Effector memory CD8-positive, alpha-beta T cell (primary cell): ENCODE measurements at places on chromosomes 6 and 20.

DNA sequence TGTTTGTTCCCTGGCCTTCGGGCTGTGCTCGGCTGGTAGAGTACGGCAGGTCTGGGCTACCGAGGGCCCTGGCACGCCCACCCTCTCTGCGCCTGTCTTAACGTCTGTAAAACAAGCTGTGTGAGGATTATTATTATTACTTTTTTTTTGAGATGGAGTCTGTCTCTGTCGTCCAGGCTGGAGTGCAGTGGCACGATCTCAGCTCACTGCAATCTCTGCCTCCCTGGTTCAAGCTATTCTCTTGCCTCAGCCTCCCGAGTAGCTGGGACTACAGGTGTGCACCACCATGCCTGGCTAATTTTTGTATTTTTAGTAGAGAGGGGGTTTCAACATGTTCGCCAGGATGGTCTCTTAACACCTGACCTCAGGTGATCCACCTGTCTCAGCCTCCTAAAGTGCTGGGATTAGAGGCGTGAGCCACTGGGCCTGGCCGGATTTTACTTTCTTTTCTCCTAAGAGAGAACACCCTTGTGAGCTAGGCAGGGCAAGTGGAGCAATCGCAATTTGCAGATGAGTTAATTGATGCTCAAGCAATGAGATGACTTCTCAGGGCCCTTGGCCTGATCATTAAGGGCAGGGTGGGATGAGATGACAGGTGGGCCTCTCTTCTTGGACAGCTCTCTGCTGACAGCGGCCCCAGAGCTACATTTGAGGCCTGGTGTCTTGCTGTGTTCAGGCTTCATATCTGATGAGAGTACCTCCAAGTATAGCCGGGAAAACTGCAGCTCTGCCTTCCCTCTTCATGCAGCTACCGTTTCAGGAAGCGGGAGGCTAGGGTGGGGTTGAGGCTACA lies 859 bp upstream of the SMIM29 start:
- H3K27me3 ChIP-seq, result no peaks in the 10 kb centered on the region
- DNase-seq, result no peak
- H3K4me3 ChIP-seq, result peak overlapping the region; percentile 93
- peaks cover 34% of the 10 kb centered on the region for H3K36me3 ChIP-seq

DNA sequence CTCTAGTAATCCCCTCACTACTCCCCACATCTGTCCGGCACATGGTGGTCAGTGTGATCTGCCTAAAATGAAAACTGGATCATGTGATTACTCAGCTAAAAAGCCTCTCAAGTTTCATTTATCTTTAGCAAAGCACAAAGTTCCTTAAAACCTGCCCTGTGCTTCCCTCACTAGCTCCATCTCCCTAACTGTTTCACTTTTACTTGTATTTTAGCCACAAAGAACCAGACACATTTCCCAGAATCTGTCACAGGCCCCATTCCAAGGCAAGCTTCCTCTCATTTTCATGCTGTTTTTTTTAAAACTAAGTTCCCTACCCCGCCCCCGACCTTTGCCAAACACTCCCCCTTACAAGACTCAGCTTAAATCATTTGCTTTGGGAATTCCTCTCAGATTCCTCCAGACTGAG lies 8.9 kb upstream of the IGF2R start:
- H3K4me3 ChIP-seq, result no peak overlapping the region
- no peak overlapping the region for H3K27ac ChIP-seq
- H3K4me1 ChIP-seq, result no peaks in the 10 kb centered on the region
- DNase-seq, result no peak
- no peaks in the 10 kb centered on the region for H3K36me3 ChIP-seq
- H3K27me3 ChIP-seq, result no peaks in the 10 kb centered on the region

- H3K36me3 ChIP-seq, result no peaks in the 10 kb centered on the region
- H3K4me1 ChIP-seq, result no peaks in the 10 kb centered on the region
- H3K27me3 ChIP-seq, result no peaks in the 10 kb centered on the region
- DNase-seq, result no peak
- H3K4me3 ChIP-seq, result no peak overlapping the region
- H3K27ac ChIP-seq, result no peak overlapping the region
Measured at GRCh38 chr6:167988945-167989841, 8.3 kb upstream of the KIF25 start.

GRCh38 chr6:137519629-137520176 lies 25.5 kb upstream of the OLIG3 start:
- H3K4me1 ChIP-seq, result no peaks in the 10 kb centered on the region
- DNase-seq, result no peak
- no peak overlapping the region for H3K27ac ChIP-seq
- H3K36me3 ChIP-seq, result no peaks in the 10 kb centered on the region

GRCh38 chr6:157264701-157265100 lies 58.6 kb downstream of the TMEM242 start:
- no peak overlapping the region for H3K27ac ChIP-seq
- no peak overlapping the region for H3K4me3 ChIP-seq
- H3K36me3 ChIP-seq, result no peaks in the 10 kb centered on the region
- no peak for DNase-seq
- peaks cover 4% of the 10 kb centered on the region for H3K27me3 ChIP-seq

DNA sequence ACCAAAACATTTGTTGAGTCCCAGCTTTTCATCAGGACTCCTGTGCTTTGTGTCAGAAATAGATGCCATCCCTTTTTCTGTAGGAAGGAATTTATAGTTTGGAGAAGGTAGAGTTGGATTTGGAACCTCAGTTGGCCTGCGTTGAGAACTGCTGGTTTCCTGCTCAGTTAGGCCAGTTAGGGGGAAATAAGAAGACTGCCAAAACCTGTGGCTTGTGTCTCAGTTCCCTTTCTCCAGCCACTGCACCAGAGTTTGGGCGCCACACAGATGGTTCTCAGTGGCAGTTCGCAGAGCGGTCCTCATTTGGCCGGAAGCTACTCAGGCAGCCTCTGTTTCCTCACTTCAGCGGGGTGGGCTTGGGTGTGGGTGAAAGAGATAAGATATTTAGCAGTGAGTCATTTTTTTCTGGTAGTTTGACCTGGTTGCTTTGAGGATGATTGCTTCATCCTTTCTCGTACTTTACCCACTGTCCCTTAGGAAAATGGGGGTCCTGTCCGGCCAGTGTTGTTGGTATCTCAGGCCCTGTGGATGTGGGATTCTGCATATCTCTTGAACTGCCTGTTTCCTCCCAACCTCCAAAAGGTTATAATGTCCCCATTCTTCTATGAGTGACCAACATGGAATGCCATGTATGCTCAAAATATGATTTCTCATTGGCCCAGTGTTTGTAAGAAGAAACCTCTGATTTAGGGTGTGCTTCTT lies 53.7 kb downstream of the JARID2 start:
- peaks cover 54% of the 10 kb centered on the region for H3K4me1 ChIP-seq

DNA sequence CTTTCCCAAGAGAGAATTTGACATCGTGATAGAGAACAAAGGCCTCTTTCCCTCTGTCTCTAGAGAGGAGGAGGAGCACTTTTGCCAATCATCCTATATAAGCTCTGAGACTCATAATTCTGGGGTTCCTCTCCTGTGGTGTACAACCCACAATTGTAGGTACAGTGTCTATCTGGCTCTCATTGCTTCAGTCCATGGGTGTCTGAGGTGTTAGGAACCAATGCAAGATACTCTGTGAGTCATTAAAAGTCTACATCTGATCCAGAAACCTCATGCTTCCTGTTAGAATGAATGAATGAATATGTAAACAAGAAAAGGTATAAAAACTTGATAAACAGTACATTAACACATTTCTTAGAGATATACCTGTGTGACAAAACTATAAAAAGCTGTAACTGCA lies 356.7 kb downstream of the QKI start:
- no peak for DNase-seq
- no peak overlapping the region for H3K4me3 ChIP-seq
- H3K27me3 ChIP-seq, result peaks cover 8% of the 10 kb centered on the region
- no peaks in the 10 kb centered on the region for H3K4me1 ChIP-seq
- no peaks in the 10 kb centered on the region for H3K36me3 ChIP-seq

- H3K4me3 ChIP-seq, result no peak overlapping the region
- DNase-seq, result no peak
- no peaks in the 10 kb centered on the region for H3K27me3 ChIP-seq
- no peak overlapping the region for H3K27ac ChIP-seq
- peaks cover 3% of the 10 kb centered on the region for H3K4me1 ChIP-seq
Measured at GRCh38 chr20:62268228-62268900, 30.0 kb downstream of the OSBPL2 start.

DNA sequence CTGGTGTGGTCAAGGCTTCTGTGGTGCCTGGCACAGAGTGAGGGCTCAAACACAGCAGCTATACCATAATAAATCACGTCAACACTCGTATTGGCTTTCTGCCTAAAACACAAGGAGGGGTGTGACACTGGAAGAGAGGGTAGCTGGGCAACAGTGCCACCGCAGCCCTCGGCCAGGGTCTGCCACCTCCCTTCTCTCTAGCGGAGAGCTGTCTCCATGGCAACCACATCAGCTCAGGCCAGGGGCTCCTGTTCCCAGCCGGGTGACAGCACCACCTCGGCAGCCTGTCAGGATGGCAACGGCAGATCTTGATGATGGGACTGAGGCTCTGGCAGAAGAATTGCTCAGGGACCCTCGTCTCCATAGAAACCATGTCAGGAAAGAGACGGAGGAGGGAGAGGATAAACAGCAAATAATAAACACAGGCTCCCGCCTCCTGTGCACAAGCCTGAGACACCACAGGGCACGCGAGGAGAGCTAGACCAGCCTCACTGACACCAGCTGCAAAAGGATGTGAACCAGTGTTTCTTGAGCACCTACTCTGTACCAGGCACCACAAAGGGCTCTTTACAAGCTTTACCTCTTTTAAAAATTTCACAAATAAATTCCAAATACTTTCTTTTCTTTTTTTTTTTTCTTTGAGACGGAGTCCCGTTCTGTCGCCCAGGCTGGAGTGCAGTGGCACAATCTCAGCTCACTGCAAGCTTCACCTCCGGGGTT lies 50.4 kb upstream of the TLDC2 start:
- no peaks in the 10 kb centered on the region for H3K36me3 ChIP-seq
- DNase-seq, result no peak

GRCh38 chr20:46832555-46832954 lies 62.1 kb upstream of the EYA2 start:
- no peak overlapping the region for H3K4me3 ChIP-seq
- no peak overlapping the region for H3K27ac ChIP-seq
- H3K36me3 ChIP-seq, result no peaks in the 10 kb centered on the region
- H3K4me1 ChIP-seq, result no peaks in the 10 kb centered on the region

- H3K4me1 ChIP-seq, result peaks cover 9% of the 10 kb centered on the region
- no peak for DNase-seq
- no peaks in the 10 kb centered on the region for H3K36me3 ChIP-seq
- no peaks in the 10 kb centered on the region for H3K27me3 ChIP-seq
- no peak overlapping the region for H3K4me3 ChIP-seq
Measured at GRCh38 chr6:112007254-112007653, 46.6 kb upstream of the CCN6 start.

DNA sequence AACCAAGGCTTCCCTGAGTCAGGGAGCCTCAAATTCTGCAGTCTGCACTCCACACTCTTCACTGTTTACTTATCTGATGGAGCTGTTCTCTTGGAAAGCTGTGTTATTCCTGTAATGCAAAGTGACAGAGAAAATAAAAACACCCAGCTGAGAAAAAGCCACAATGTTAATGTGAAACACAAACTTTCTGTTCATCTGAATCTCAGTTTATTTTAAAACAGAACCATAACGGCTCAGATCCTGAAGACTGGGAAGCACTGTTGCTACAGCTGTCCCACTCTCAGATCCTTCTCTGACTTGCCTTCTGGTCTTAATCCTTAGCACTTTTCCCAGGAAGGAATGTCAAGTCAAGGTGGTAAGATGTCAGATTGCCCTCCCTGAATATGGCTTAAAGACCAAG lies 736.6 kb downstream of the DHX35 start:
- H3K36me3 ChIP-seq, result no peaks in the 10 kb centered on the region
- H3K27ac ChIP-seq, result no peak overlapping the region
- no peak for DNase-seq
- no peaks in the 10 kb centered on the region for H3K4me1 ChIP-seq
- no peaks in the 10 kb centered on the region for H3K27me3 ChIP-seq

DNA sequence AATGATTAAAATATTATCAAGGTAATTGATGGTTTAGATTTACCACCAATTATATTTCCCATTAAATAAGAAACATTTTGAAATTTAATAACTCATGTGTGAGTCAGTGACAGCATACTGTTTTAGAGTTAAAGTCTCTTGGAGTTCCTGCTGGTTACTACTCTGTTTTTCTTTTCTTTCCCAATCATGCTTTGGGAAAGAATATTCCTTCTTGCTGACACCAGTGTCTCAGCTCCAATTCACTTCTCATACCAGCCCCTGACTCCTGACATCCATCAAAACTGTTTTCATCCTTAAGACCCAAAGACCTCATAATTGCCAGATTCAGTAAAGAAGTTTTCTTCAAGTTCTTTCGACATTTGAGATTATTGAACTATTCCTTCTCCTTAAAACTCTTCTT lies 50.3 kb downstream of the AIG1 start:
- H3K27ac ChIP-seq, result no peak overlapping the region
- H3K36me3 ChIP-seq, result peaks cover 2% of the 10 kb centered on the region
- no peaks in the 10 kb centered on the region for H3K27me3 ChIP-seq
- no peaks in the 10 kb centered on the region for H3K4me1 ChIP-seq
- DNase-seq, result no peak
- H3K4me3 ChIP-seq, result no peak overlapping the region

- H3K27me3 ChIP-seq, result no peaks in the 10 kb centered on the region
- H3K27ac ChIP-seq, result no peak overlapping the region
- no peak for DNase-seq
Measured at GRCh38 chr6:76684875-76685274, 612.4 kb upstream of the IMPG1 start.
